ENCODE measurements at places on chromosomes 6 and 20.
A peak's percentile ranks its signal among the peaks of the same experiment; 100 is the strongest.

DNA sequence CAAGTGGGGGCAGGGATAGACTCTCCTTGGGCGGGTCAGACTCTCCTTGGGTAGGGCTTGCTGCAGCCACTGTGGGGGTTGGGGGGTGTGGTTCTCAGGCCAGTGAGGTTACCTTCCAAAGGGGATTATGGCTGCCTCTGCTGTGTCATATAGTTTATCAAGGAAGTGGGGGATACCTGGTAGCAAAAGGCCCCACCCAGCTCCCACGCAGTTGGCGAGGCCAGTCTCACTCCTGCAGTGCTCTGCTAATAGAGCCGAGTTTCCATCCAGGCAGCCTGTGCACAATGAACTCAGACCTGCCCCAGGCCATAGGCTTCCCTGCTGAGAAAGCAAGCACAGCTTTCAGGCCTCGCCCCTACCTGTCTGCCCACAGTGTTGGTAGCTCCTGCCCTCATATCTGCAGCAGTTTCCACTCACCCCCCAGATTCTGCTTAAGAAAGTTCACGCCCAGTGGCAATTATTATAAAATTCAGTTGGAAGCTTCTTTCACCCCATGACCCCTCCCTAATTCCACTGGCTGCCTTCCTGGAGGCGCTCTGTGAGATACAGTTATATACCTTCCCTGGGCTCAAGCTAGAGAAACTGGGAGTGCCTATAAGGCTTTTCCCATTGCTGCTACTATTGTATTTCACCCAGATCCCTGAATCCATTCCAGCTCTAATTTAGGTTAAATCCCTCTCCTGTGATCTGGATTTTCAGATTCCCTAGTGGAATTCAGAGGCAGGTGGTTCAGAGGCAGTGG, 56.1 kb downstream of the HDDC2 start:
- no peak for DNase-seq

DNA sequence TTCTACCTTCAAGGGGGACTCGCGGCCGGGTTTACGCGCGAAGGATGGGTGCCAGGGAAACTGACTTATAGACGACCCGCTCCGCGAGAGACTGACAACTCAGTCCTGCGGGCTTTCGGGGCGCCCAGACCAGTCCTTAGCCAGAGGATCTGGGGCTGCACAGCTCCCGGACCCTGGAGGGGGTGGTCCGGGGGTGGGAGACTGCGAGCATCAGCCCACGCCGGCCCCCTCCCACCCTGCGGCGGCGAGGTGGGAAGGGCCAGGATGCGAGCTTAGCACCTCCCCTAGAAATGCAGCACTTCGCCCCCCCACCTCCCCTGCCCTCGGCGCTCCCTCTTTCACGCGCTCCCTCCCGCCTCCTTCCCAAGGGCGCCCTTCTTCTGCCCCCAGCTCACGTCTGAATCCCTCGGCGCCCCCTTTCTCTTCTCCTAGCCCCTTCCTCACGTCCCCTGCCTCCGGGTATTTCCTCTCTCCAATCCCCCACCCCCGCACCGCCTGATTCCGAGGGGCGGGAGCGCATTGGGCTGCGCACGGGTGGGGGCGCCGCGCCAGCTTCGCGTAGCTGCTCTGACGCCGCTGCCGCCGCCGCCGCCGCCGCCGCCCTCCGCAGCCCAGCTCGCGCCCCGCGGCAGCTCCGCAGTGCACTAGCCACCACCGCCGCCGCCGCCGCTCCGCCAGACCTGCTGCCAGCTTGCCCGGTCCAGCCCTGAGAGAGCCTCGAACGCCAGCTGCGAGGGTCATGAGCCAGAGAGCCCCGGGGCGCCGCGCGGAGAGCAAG, at the start of gene SLC32A1:
TSS of gene SLC32A1 (plus strand) at position 639 of the 778 bp plus-strand sequence. CDS start 239 bp downstream, outside the sequence.
- DNase-seq, result no peak

DNA sequence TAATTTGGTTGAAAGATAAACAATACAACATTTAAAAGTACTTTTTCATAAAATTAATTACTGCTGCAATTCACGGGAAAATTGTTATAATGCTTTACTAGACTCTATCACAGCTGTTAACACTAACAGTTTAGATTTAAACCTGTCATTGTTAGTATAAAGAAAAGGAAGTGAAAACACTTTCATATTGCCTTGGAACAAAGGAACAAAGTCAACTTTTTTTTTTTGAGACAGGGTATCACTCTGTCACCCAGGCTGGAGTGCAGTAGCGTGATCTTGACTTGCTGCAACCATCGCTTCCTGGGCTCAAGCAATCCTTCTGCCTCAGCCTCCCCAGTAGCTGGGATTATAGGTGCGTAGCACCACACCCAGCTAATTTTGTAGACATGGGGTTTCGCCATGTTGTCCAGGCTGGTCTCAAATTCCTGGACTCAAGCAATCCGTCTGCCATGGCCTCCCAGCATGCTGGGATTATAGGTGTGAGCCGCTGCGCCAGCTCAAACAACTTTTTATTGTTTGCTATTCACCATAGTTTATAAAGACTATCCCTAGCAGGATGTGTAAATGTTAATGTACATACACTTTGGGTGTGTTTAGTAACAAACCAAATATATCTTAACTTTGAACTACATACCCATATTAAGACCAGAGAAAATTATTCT, 22.1 kb downstream of the SLC35A1 start:
- no peak for DNase-seq

- no peak for DNase-seq
These were observed 236.2 kb downstream of the SLC24A3 start for GRCh38 chr20:19448632-19449031.

DNA sequence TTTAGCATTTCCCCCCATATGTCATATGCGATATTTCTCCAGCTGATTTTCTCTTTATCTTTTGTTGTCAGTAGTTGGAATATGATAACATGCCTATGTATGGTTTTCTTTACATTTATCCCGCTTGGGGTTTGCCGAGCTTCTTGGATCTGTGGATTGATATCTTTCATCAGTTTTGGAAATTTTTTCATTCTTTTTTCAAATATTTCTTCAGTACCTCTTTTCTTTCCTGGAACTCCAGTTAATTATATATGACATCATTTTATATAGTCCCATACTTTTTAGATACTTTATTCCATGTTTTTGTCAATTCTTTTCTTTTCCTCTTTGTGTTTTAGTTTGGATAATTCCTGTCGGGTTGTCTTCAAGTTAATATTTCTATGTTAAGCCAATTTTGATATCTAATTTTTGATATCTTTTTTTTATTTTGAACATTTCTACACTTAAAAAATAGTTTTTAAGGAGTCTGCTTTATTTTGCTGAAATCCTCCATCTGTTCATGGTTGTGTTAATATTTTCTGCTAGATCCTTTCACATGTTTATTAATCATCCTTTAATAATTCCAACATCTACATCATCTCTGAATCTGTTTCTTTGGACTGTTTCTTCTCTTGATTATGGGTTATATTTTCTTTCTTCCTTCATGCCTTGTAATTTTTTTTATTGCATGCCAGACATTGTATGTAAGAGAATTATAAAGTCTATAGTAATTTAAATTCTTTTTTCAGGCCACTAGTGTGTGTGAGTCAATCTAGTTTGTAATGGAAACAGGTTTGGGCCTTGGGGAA, 9.5 kb downstream of the ZDHHC14 start:
- DNase-seq, result no peak

GRCh38 chr6:35500782-35501181, 3.9 kb upstream of the TEAD3 start:
- no peak for DNase-seq

GRCh38 chr6:141677598-141678211, 455.0 kb upstream of the GJE1 start:
- peak; percentile 18 for DNase-seq

- no peak for DNase-seq
These were observed 110.0 kb upstream of the PHACTR1 start for GRCh38 chr6:12606616-12607015.

DNA sequence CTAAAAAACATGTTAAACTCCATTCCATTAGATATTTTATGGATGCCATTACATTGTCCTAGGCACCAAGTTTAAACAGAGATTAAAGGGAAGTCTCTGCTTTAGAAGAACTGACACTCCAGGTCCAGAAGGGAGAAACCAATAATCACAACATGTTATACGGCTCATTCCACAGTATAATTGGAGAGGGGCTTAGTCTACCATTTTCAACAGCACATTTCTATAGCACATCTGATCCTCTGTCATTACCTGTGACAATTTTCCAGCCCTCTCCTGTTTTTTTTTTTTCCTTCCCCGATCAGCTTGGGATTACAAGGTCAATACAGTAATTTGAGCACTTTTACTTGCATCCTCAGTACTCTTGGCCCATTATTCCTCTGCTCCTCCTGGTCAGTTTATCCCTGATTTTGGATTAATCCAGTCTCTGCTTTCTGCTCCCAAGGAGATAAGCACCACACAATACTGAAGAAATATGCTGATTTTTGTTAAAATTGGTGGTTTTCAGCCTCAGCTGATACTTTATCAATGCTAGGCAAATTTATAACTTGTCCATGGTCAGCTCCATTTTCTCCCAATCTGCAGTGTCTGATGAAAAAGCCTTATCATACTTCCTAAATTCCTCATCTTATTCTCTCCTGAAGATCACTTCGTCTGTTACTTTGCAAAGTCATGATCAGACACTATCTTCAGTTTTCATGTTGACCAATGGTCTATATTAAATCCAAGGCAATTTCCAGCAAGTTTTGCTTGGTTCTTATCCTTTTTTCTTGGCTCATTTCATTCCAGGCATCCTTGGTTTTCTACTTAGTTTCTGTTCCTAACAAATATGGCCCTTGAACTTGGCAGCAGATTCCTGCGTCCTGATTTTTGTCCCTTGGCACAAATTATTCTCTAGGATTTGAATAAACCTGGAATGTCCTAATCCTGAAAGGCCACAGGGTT, 30.8 kb upstream of the SYNCRIP start:
- no peak for DNase-seq

GRCh38 chr6:116536216-116536621, 9.3 kb downstream of the TRAPPC3L start:
- peak; percentile 41 for DNase-seq

DNA sequence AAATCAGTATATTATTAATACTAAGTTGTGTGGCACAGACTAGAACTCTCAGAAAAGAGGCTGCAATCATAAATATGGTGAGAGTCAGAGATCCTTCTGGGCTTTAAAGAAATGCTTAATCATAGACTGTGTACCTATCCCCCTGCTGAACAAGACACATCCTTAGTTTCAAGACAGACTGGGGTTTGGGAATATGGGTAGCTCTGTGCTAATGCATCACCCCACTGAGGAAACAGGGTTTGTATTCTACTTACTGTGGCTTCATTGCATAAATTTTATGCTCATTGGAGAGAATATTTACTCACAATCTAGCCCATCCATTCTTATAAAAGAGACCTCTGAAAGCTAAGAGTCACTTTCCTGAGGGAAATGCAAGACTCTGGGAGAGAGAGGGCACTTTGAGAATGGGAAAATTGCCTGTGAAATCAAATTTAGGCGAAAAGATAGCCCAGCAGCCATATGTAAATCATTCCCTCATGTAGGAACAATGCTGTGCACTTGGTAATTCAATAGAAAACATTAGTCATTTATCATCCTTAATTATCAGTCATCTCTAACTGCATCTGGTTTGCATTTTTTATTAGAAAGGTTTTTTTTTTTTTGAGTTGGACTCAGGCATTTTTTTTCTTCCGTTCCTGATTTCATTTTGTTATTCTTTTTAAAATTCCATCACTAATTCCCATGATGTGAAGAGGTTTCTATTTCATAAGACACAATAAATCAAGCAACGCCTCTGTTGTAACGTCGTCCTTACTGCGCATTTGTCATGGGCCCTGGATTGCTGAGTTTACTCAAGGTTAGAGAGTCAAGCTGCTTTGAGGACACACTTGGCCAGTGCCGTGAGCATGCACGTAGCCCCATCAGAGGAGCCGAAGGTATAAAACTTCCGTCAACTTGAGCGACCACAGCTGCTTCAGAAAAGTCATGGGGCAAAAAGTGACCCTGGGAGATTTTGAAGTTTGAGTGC, 91.8 kb downstream of the TRMT11 start:
- no peak for DNase-seq

DNA sequence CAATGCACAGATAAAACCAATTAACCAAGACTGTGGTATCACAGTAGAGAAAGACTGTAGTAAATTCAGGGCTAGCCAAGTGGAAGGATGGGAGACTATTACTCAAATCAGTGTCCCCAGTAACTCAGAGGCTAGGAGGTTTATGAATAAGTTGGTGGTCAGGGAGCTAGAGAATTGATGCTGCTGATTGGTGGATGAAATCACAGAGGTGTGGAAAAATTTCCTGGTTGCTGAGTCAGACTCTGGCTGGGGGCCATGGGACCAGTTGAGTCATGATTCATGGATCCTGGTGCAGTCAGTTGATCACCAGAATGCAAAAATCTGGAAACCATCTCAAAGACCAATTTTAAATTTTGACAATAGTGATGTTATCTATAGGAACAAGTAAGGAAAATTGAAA, 555.9 kb downstream of the C6orf118 start:
- no peak for DNase-seq

- no peak for DNase-seq
These were observed 66.1 kb downstream of the TSHZ2 start for GRCh38 chr20:53038299-53038698.

DNA sequence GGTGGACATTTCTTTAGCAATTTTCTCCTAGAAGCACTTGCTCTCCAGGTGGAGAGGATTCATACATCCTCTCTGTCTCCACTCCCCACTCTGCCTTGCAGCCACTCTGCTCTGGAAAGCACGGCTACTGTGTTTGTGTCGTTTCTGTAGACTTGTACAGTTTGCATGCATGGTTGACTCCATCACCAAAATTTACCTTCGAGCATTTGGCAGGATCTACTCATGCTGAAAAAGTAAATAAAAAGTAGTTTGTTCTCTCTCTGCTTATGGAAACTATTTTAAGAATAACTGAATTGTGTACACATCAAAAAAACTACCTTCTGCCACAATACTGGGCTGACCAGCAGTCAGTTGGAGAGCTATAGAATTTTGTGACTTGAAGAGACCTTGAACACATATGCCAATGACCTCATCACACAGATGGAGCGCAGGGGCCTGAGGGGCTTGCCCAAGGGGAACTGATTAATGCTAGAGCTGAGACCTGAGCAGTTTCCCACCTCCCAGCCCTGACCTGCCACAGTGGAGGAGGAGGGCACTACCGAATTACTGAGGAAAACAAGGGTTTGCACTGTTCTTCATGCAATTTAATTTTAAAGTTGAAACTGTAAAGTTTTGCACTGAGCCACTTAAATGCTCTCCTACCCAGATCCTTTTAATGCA, 33.7 kb upstream of the FOXQ1 start:
- DNase-seq, result no peak

- no peak for DNase-seq
These were observed 14.4 kb downstream of the NT5E start for GRCh38 chr6:85464260-85464644.

DNA sequence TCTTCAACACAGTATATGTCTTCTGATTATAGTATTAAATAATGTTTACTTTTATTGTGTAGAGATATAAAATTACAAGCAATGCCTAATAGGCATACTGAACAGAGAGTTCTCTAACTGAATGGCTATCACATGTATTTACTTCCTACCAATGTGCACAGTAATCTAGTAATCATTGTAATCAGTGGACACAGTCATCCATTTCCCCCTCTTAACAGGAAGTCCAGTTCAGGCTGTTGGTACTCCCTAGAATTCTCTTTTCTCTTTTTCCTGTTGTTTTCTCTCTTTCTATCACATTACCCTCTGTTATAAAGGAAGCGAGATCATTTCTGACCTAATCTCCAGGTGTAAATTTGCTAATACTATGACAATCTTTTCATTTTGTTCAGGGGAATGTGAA, 172.5 kb downstream of the HTR1B start:
- no peak for DNase-seq
